ENCODE measurements at places on chromosomes 3 and 15. TPM values are rescaled to one million over a fixed set of nuclear protein-coding genes. Genes with fewer than 3 reads are reported as not detected.

DNA sequence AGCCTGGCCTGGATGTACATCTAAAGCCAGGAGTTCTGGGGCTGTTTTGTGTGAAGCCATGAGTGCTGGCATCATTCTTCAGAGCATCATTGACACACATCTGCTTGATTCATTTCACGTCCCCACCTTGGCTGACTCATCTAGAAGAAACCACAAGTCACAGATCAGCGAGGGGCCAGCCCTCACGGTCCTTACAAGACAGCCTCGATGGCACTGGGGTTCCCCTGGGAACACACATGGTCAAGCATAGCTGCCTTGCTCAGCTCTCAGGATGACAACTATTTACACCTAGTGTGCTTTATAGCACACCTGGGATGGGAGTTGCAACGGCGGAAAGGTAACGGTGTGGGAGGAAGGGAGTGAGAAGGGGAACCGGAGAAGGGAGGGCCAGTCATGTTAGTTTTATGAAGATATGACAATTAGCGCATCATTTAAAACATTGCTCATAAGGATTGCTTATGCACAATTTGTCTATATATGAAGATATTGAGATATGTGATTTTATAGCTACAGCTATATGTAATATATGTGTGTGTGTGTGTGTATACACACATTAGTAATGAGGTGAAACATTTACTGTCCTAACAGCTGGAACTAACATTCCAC lies 227.1 kb downstream of the RPLP1 start:
- no peak for DNase-seq

DNA sequence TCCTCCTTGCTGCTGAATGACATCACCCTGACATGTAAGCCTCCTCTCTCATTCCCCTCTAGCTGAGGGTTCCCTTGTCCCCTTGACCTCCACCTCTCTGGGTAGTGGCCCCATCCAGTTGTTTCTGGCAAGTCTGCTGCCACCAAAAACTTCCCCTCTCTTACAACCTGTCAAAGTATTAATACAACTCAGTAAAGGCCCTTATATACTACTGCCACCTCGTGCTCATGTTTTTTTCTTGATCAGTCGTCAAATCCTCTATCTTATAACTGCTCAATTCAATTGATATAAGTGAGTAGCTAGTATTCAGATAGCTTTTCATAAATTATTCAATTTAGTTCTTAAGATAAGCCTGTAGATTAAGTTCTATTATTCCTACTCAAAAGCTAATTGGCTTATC lies 249.6 kb downstream of the MBNL1 start:
- DNase-seq, result no peak

- DNase-seq, result no peak
Measured at GRCh38 chr15:42315521-42315920, 42.3 kb upstream of the TMEM87A start.

DNA sequence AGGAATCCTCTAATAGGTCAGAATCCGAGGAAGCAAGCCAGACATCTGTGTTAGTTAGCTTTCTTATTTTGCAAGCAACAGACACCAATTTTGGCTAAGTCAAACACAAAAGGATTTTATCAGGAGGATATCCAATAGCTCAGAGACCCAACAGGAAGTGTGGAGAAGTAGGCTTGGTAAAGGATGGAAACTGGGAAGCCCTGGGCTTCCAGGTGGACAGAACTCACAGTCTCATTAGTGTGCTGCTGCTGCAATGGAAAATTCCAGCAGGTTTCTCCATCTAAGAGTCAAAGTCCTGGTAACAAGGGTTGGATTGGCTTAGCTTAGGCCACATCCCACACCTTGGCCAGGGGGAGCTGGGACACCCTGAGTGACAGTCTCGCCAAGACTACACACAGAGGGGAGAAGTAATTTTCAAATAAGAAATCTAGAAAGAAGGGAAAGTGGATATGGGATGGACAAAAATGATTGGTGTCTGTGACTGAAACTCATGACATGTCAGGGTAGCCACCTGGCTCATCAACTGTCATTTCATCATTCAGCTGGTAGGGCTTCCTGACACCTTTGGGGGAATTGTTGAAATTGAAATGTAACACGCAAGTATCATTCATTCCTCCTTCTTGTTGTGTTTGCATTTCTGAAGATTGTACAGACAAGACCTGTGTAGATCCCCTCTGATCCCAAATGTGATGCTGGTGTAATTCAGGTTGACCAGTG lies 158.6 kb downstream of the THSD4 start:
- no peak for DNase-seq

GRCh38 chr15:89363133-89363532 lies 28.5 kb upstream of the POLG start:
- no peak for DNase-seq

GRCh38 chr15:58393241-58393662 lies 38.5 kb upstream of the LIPC start:
- no peak for DNase-seq

GRCh38 chr3:48402281-48402732 lies 27.6 kb downstream of the PLXNB1 start:
- peak; percentile 82 for DNase-seq

- DNase-seq, result no peak
Measured at GRCh38 chr15:91988071-91988470, 134.6 kb downstream of the SLCO3A1 start.

DNA sequence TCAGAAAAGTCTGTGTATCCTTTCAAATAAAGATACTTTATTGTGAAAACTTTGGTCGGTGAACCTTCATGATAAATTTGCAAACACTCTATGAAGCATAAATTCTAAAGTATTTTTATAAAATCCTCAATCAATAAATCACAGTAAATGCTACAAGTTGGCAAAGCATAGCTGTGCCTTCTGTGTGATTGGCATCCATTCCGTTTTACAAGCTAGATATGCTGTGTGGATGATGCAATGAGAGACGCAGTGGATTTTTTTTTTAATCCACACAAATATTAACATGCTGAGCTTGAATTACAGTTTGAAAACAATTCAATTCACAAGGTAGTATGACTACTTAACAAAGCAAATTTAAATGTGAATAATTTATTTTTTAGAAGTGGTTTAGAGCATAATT lies 937.2 kb downstream of the ZPLD1 start:
- DNase-seq, result no peak

DNA sequence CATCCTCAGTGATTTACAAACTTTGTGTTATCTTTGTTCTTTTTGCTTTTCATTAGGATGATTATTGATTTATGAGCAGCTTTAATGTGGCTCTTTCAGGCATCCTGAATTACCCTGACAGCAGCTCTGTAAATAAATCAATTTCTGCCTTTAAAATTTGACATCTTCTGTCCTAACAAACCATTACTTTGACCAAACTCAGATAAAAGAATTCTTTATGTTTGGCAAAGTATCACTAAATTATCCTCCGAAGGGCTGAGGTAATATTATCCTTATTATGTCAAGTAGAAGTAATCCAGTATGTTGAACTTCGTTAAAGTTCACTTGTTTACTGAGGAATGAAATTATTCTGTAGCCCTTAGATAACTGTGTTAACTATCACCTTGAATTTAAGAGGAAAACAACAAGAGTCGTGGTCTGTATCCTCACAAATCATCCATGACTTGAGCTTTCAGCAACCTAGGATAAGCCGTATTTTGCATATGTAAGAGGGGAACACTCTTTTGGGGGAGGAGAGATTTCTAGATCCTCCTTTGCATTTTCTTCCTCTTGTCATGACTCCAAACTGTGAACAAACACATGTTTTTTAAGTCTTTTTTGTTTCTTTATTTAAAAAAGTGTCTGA lies 173.2 kb upstream of the STAC start:
- no peak for DNase-seq

GRCh38 chr3:129315223-129315997 lies 36.7 kb downstream of the HMCES start:
- peak; percentile 71 for DNase-seq

DNA sequence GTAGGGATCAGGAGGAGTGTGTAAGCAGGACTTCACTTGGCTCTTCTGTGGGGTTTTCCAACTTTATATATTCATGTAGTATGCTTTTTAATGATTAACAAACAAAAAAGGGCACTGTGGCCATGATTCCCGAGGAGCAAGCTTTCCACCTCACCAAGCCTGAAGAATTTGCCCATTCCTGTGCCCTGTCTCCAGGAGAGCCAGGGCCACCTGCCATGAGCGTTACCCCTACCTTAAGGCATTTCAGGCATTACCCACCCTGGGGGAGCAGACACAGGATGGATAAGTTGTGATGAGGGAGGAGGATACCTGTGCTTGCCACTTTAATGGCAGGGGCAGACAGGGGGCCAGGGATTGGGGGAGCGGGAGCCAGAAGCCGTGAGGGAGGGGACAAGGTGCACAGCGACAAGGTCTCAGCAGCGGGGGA lies 3.0 kb downstream of the TRPM1 start:
- DNase-seq, result no peak

DNA sequence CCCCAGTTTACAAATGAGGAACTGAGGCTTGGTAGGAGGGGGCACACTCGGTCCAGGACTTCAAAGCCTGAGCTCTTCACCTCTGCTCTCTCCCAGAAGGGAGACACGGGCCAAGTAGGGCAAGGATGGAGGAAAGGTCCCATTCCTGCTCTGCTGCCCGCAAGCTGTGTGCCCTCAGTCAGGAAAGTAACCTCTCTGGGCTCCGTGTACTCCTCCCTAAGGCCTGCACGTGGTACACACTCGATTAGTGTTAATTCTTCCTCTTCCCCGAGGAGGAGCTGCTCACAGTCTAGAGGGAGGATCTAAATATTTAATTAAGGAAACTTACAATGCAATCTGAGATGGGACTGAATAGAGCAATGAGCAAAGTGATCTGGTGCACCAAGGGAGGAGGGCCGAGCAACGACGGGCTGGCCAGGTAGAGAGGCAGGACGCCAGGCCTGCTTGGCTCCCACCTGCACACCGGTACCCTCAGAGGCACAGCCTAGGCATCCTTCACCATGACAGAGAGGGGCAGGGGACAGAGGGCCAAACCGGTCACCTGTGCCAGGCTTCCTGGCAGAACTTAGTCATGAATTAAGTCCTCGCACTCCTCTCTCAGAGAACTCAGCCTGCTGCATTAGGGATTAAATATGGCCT lies 47.2 kb upstream of the IQSEC1 start:
- peak; percentile 22 for DNase-seq

- no peak for DNase-seq
Measured at GRCh38 chr3:8885536-8886316, 77.5 kb downstream of the RAD18 start.

DNA sequence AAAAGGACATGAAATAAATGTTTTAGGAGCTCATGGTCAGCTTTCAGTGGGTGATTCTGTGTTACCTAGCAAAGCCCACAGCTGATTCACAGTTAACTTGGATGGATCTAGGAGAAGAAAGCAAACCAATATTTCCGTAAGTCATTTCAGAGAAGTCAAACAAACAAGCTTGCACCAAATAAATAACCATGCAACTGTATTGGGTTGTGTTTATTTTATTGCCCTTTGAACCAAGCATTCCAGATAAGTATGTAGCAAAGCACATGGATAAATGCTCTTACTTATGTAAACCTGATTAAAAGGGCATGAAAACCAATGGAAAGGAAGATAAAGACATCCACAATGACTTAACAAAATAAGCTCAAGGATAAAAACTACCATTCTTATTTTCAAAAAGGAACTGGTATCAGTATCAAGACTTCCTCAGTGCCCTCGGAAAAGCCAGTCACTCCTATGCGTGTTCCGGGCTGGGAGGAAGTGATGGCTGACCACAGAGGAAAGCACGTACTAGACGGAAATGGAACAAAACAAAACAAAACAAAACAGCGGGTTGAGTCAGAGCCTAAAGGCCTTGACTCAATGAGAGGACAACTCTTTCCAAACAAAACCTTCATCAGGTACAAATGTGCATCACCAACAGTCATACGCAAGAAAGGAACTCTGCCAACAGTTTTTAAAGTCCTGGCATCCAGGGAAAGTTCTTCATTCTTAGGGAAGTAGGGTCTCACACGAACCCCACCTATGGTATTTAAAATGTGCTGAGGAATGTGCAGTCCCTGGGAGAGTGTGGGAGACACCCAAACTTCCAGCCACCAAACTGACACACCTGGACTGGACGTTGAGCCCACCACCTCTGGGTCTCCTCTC lies 103.3 kb downstream of the SNRK start:
- peak; percentile 59 for DNase-seq

GRCh38 chr3:143209715-143210059 lies 90.1 kb downstream of the CHST2 start:
- DNase-seq, result no peak

DNA sequence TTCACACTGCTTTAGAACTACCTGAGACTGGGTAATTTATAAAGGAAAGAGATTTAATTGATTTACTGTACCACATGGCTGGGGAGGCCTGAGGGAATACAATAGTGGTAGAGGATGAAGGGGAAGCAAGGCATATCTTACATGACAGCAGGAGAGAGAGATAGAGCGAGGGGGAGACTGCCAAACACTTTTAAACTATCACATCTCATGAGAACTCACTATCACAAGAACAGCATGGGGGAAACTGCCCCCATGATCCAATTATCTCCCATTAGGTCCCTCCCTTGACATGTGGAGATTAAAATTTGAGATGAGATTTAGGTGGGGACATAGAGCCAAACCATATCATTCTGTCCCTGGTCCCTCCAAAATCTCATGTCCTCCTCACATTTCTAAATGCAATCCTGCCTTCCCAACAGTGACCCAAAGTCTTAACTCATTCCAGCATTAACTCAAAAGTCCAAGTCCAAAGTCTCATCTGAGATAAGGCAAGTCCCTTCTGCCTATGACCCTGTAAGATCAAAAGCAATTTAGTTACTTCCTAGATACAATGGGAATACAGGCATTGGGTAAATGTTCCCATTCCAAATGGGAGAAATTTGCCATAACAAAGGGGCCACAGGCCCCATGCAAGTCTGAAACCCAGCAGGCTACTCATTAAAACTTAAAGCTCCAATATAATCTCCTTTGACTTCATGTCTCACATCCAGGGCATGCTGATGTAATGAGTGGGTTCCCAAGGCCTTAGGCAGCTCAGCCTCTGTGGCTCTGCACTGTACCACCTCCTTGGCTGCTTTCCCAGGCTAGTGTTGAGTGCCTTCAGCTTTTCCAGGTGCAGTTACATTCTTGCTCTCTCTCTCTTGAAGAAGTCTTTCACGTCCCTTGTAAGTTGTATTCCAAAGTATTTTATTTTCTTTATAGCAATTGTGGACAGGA lies 481.7 kb upstream of the TGFBR2 start:
- no peak for DNase-seq

GRCh38 chr3:57309769-57310360 lies 17.4 kb upstream of the ASB14 start:
- DNase-seq, result no peak

GRCh38 chr3:72345237-72345878 lies 502.9 kb downstream of the SHQ1 start:
- no peak for DNase-seq

- no peak for DNase-seq
Measured at GRCh38 chr3:159252274-159252673, 450.4 kb downstream of the MFSD1 start.

DNA sequence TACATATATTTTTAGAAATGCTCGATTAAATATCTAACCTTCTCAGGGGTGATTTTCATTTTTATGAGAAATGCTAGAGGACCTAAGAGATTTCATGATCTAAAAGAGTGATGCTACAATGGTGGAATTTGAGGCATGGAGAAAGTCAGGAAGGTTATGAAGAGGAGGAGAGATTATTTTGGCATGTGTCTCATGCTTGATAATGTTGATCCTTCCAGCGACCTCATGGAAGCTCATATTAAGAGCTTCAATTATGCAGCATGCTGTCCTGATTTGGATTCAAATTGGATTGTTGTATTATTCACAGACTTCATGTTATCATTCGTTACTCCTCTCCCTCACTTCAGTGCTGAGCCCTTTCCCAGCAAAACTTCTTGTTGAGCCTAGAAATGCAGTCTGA lies 112.5 kb downstream of the RAP2B start:
- no peak for DNase-seq

GRCh38 chr3:76765511-76765910 lies 274.4 kb upstream of the ROBO2 start:
- no peak for DNase-seq

The ERICH6 gene
- total RNA-seq, result not detected

The IL17RD gene
- total RNA-seq, result 5.0 TPM

The RGMA gene
- 25.0 TPM for total RNA-seq

The CELF6 gene
- total RNA-seq, result 1.3 TPM

Measured in Right ventricle myocardium superior (tissue), 1 donor.